ENCODE measurements at places on chromosomes 4 and X.

GRCh38 chr4:138562544-138562991 is 320.4 kb upstream of the SLC7A11 start:
- DNase-seq, result peak; percentile 35

GRCh38 chr4:28886934-28887333 is 1833.2 kb upstream of the PCDH7 start:
- DNase-seq, result no peak

- DNase-seq, result no peak
These were observed 34.4 kb upstream of the GK2 start for GRCh38 chr4:79442422-79442821.

GRCh38 chrX:10047133-10047532 is 80.0 kb downstream of the CLDN34 start:
- no peak for DNase-seq

DNA sequence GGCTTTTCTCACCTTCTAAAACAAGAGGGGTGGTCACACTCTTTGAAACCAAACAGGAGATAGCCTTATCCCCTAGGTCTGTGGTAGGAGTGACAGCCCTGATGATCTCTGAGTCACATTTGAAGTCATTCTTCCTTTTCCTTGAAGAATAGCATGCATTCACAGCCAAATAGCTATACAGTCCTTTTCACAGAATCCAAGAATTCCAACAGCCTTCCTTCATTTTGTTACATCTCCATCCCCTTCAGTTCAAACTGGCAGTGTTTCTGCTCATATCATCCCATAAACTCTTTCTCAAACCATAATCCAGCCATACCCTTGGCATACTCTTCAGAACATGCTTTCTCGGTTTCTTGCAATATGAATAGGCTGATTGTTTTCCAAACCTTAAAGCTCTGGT is 33.3 kb upstream of the TMEM184C start:
- DNase-seq, result no peak

GRCh38 chrX:46710425-46710824 is 48.5 kb downstream of the SLC9A7 start:
- no peak for DNase-seq

- DNase-seq, result peak; percentile 25
These were observed 257.7 kb downstream of the OPHN1 start for GRCh38 chrX:68175562-68175961.

Data from GM04504 (cell line).